ENCODE measurements at places on chromosomes 13 and 19.
A peak's percentile ranks its signal among the peaks of the same experiment; 100 is the strongest.

DNA sequence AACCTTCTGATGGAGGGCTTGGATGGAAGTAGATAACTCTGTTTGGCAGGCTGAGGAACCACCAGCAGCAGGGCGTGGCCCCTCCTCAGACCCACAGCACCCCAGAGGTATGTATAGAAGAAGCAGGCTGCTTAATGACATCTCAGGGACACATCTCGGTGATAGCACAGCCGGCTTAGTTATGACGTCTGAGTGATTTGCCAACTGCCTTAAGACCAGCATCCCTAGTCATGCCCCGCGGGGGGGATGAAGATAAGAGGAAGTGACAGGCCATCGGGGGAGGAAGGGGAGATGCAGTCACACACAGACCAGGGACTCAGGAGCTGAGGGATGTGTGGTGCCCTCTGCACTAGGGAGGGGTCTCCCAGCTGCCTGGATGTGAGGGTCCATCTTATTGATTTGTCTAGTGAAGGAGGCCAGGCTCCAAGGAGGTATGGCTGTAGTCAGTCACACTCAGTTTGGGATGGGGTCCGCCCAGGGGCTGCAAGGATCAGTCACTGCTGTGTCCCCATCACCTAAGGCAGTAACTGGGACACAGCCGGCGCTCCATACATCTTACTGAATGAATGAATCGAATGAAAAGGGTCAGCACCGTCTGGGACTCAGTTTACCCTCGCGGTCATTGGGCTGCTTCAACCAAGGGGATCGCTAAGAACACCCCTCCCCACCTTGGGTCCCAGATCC, 19.2 kb upstream of the ERCC1 start:
- peak; percentile 19 for DNase-seq

GRCh38 chr19:47419030-47419783, at the start of gene MEIS3:
MEIS3 (minus strand) TSS chr19:47419527; CDS start chr19:47419081, 446 bp downstream.
- DNase-seq: no peak

DNA sequence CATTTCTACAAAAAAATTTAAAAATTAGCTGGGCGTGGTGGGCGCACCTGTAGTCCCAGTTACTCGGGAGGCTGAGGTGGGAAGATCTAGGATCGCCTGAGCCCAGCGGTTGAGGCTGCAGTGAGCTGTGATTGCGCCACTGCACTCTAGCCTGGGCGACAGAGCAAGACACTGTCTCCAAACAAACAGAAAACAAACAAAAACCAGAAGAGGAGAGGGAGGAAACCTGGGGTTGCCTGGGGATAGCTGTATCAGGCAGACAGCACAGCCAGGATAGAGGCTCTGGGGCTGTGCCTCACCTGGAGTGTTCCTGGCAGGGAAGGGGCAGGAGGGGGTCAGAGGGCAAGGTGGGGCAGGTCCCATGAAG, 2.6 kb upstream of the POLR2E start:
- no peak for DNase-seq

DNA sequence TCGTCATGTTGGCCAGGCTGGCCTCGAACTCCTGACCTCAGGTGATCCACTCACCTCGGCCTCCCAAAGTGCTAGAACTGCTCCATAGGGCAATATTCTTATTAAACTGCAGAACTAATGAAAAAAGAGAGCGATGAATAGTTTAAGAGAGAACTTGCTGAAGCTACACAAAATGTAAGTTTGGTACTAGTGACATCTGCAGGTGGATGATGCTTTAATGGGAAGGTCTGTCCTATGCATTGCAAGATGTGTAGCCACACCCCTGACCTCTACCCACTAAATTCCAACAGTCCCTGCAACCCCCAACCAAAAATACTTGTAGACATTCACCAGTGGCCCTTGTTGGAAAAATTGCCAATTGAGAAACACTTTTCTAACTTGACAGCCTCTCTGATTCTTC, 117.8 kb downstream of the NALCN start:
- peak; percentile 38 for DNase-seq

DNA sequence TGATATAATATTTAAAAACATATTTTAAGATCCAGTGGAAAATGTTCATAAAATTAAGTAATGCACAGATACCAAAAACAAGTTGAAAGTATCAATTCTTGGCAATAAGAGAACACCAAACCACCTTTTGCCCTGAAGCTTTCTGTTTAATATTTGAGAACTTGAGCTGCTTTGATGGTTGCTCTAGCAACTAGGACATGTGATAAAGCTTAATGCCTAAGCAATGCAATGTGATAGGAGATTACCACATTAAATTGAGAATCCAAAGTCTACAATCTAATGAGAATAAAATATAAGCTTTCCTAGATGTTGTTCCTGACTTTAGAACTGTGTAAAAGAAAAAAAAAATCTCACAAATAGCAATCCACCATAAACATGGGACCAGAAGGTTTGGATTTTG, 1367.5 kb upstream of the PCDH9 start:
- no peak for DNase-seq

- peak; percentile 81 for DNase-seq
Observed at GRCh38 chr19:16067205-16067938, 8.9 kb upstream of the TPM4 start.

GRCh38 chr13:74067818-74068217, 66.4 kb downstream of the KLF12 start:
- peak; percentile 59 for DNase-seq

DNA sequence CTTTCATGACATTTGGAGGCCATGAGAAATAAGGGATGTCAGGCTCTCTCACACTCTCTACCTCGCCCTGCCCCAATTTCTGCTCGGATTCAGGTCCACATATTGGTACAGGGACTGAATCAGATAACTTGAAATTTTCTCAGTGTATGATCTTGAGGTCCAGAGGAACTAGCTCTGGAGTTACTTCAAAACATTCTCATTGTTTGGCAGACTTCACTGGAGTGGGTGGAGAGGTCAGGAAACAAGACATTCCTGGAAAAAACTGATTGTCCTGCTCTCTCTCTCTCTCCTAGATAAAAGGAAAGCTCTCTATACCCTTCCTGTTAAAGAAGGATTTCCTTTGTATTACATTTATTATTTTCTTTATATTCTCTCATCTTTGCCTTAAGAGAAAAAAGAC, 428.1 kb upstream of the DACH1 start:
- DNase-seq: no peak

DNA sequence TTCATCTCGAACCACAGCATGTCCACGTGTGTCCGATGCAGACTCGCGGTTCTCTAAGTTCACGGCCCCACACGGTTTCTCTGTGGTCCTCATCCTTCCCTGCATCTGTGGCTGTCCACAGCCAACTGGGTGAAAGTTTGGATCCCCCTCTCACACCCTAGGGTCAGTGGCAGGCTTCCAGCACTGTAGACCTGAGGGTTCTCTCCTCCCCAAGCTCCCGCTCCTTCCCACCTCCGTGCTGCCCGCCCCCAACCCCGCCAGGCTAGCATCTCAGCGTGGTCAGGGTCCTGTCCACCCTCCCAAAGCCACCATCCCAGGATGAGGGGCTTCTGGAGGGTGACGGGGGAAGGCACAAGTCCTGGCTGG, 3.0 kb downstream of the ANGPTL4 start:
- DNase-seq: no peak

GRCh38 chr13:33487575-33488243, 202.2 kb upstream of the STARD13 start:
- DNase-seq: peak; percentile 54

GRCh38 chr13:44305286-44305685, 68.3 kb upstream of the SERP2 start:
- DNase-seq: no peak

DNA sequence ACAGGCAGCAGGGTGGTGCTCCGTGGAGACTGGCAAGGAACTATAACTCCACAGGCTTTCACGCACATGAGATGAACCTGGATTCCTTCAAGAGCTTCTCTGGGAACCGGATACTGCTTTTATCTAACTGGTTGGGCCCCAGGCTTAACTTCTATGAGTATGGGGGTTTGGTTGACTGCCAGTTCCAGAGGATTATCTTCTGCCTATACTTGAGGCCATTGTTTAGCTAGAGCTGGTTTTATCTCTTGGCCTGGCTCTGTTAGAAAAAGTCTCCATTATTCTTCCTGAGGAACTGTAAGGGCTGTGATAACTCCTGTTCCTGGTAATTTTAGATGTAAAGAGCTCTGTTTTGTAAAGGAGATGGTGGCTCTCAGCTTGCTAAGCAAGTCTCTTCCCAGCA, 40.9 kb downstream of the ZNF846 start:
- no peak for DNase-seq

GRCh38 chr19:15285896-15286591, 46.3 kb downstream of the BRD4 start:
- no peak for DNase-seq

GRCh38 chr13:110233951-110234280, 73.0 kb downstream of the COL4A1 start:
- DNase-seq: no peak

- DNase-seq: no peak
Observed at GRCh38 chr13:109355875-109356434, 430.4 kb downstream of the IRS2 start.

GRCh38 chr19:15540435-15540834, 32.1 kb downstream of the CYP4F22 start:
- DNase-seq: no peak

DNA sequence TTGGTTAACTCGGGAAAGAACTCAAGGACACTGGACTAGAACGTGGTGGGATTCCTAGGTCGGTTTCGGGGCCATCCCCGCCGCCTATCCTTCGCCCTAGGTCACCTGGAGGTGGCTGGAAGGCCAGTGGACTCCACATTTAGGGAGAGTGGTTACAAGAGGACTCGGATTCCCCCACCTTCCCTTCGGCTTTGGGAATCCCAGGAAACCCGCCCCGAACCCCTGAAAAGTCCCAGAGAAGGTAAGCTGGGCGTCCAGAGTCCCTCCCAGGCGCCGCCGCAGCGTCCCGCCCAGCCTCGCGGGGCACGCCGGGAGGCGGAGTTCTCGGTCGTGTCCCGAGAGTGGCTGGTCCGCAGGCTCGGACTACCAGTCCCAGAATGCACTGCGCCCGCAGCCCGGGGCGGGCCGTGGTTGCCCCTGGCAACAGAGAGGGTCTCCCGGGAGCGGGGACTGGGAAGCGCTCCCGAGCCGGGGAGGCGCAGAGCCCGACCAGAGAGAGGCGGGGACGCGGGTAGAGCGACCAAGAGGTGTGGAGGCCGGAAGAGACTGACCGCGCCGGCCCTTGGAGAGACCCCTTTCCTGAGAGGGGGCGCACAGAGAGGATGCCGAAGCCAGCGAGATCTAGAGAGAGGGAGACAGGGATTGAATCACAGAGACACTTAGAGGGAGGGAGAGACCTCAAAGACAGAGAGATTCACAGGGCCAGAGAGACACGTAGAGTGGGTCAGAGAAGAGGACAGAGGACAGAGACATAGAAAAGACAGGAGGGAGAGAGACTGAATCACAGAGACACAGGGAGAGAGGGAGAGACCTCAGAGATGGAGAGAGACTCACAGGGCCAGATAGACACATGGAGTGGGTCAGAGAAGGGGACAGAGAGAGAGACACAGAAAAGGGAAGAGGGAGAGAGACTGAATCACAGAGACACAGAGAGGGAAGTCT, 2.6 kb upstream of the PRKCG start:
- peak; percentile 82 for DNase-seq

GRCh38 chr19:18657590-18658365, 20.9 kb downstream of the KLHL26 start:
- DNase-seq: no peak

DNA sequence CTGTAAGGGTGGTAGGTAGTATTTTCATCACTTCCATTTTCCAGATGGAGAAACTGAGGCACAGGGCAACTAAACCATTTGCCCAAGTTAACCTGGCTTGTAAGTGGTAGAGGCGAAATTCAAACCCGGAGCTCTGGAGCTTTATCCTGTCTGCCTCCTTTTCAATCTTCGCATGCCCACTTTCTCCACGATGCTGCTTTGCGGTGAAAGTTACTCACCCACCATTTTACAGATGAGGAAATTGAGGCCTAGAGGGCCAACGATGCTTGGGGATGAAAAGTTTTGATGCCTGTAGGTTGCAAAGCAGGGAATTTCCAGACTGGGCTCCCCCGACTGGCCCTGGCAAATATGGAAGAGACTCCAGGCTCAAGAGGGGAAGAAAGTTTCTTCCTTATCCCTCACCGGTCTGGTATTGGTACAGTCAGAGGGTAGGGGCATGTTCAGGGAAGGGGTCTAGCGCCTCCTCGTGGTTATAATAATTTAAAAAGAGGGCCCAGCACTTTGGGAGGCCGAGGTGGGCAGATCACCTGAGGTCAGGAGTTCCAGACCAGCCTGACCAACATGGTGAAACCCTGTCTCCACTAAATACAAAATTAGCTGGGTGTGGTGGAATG, 1.9 kb upstream of the SH2D3A start:
- DNase-seq: peak; percentile 38

DNA sequence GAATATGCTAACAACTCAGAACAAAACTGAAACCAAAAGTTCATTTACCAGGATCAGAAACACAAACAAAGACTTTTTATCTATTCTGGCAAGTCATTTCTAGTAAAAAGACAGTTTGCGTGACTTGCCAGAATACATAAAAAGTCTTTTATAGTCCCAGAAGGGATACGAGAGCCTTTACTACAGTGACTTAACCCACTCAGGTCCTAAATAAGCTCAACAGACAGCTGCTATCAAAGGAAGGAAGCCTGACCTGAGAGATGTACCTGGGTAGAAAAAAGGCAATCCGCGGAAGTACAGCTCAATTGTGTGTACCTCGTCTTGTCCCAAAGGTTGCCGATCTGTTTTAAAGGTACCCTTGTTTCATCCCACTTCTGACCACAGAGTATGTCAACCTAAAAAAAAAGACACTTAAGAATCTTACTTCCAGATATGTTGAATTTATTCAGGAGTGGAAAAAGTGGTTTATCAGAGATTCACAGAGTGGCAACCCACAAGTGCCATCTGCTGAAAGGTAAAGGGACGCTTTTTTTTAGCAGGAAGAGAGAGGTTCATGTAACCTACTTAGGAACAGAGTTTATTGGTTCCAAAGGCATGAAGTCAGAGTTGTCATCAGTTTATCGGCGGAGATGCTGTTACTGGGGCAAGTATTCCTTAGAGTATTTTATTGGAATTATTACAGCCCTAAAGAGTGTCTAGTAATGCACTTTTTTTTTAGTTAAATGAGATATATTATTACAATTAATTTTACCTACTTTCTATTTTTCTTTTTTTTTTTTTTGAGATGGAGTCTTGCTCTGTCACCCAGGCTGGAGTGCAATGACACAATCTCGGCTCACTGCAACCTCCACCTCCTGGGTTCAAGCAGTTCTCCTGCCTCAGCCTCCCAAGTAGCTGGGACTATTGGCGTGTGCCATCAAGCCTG, 69.7 kb upstream of the C1QTNF9B start:
- DNase-seq: peak; percentile 37

DNA sequence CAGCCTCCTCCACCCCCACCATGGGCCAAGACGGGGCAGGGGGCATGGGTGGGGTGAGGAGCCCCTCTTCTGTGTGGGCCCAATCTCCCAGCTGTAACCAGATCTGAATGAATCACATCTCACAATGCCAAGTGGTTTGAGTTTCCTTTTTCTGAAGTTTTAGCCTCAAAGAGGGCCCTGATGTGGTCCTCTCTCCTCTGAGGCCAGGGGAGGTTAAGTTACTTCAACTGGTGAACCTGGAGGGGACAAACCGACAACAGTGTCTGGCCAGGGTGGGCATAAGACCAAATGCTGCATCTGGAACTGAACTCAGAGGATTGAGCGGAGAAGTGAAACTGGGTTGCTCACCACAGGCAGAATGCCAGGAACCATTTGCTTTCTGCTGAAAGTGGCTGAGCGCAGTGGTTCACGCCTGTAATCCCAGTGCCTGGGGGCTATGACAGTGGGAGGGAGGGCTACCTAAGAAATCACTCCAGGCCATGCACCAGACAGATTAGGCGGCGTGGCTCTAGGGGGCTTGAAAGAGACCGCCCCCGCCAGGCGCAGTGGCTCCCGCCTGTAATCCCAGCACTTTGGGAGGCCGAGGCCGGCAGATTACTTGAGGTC, 15.4 kb upstream of the IRGC start:
- peak; percentile 70 for DNase-seq

- DNase-seq: no peak
Observed at GRCh38 chr19:20472854-20473253, 92.7 kb downstream of the ZNF737 start.

Measured in PC-3 (cell line).